ENCODE measurements at places on chromosomes 2 and 18. TPM values are rescaled to one million over a fixed set of nuclear protein-coding genes. Genes with fewer than 3 reads are reported as not detected.

CCDC68 gene
- 0.41 TPM for total RNA-seq

DNA sequence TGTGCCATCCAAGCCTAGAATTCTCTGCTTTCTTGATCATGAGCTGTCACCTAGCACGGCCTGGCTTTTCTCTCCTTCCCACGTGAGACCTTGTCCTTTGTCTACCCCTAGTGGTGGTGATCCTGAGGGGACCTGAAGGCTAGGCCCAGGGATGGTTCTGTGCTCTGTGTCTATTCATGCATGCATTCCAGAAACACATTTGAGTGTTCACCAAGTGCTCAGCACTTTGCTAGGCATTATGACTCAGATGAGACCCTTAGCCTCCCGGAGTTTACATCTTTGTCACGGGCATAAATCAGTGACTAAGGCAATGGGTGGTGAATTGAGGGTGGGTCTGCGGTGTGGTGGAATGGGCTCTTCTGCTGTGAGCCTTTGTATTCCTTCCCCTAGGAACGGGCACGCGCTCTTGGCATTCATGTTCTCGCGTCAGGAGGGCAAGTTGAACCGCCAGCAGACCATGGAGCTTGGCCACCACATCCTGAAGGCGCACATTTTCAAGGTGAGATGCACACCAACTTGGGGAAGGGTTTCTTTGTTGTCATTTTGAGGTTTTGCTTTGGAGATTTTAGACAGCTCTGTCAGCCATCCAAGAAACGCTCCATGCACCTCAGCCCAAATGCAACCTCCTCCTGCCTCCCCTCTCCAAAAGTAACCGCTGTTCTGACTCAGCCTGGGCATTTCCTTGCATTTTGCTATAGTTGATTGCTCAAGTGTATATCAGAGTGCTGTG lies 100.9 kb downstream of the WDSUB1 start:
- peak; percentile 4 for DNase-seq

- no peak for DNase-seq
Measured at GRCh38 chr2:149994057-149994728, 406.6 kb upstream of the MMADHC start.

- no peak for DNase-seq
Measured at GRCh38 chr2:127382831-127383230, 4.9 kb downstream of the MAP3K2 start.

DNA sequence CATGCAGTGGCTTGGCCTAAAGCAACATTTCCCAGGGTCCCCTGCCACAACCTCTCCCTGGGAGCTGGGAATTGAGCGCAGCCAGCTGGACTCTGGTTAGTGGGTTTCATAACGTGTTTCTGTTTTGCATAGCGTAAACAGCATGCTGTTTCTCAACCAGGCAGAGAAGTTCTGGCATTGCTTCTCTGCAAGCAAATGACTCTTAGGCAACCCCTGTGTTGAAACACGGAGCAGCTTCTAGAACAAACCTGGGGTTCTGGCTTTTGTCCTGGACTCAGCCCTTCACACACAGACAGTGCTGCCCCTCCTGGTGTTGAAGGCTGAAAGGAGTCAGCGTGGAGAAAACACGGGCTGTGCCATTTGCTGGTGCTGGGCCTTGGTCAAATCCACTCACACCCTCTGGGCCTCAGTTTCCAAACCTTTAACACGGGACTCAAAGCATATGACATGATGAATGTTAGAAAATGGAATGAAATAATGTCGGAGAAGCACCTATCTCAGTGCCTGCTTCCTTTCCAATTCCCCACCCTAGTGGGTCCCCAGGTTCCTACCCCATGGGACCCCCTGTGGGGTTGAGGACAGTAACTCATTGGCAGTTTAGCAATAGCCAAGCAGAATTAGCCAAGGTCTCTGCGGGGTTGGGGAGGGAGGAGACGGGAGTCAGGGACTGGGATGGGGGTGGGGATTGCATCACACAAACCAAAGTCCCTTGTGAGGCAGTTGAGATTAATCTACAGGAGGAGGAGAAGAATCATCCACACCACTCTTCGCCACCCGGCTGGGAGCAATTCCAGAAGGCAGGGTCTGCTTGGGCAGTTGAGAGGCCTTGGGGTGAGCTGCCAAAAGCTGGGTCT lies 30.2 kb upstream of the IL1R2 start:
- no peak for DNase-seq

DNA sequence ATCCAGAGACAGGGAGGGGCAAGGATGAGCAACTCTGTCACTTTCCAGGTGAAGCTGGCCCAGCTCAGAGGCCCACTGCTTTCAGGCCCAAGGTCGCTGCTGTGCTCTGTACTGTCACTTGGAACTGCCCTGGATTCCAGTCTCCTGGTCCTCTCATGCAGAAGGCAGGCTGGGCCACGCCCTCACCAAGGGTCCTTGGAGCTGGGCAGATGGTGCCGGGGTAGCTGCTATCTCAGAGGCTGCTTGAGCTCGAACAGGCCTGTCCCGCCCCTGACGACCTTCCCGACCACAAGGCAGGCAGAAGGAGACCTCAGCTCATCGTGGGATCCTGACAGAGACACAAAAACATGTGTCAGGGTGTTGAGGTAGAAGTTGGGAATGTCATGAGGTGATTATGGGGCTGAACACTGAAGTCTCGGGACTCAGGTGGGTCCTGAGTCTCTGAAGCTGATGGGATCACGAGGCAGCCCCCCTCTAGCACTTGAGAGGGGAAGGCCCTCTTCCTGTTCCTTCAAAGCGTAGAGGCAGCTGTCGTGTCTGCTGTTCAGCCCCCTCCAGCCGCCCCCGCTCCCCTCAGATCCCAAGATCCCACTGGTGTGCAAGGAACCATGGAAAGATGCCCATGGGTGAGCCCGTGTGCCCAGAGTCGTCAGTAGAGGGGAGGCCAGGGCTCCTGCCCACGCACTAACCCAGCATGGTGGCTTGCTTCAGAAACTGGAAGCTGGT lies 78.3 kb downstream of the POLR1A start:
- DNase-seq: no peak

DNA sequence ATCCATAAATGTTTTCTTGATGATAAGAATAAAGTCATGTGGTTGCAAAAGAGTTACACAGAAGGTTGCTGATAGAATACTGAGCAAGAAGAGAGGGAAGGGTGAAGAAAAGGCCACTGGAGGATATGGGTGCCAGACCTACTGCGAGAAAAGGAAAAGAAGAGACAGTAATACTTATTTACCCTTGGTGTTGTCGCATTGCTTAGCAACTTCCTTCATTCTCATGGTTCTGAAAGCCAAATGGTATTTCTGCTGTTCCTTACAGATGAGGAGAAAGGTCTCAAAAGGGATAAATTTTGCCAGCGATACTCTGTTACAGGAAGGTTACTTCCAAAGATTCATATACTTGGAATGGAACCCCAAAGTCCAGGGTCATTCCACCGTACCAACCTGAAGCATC lies 62.5 kb downstream of the LHCGR start:
- no peak for DNase-seq

GRCh38 chr2:9897331-9897737 lies 54.1 kb downstream of the TAF1B start:
- DNase-seq: peak; percentile 36

RAD51AP2 gene
- total RNA-seq: not detected

GRCh38 chr18:67919316-67919715 lies 402.8 kb upstream of the DSEL start:
- DNase-seq: no peak

GRCh38 chr2:237025090-237025865 lies 60.4 kb upstream of the COPS8 start:
- no peak for DNase-seq

MYO7B gene
- total RNA-seq: 0.15 TPM

FAM110C gene
- 0.13 TPM for total RNA-seq

CYS1 gene
- 20.4 TPM for total RNA-seq

DNA sequence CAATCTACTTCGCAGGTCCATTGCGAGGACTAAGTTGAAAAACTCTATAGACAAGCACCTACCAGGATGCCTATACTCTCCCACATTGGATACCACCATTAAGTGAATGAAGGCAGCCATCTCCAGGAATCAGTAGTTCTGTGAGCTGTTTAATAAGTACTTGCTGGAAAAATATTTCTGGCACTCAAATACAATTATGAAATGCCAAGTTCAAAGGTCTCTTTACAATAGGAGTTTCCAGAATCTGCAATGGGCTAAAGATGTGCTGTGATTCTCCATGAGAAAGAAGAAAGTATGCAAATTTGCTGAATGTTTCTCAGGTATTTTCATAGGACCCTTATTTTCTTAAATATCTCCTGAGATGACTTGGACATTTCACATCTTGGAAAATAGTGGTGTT lies 103.0 kb downstream of the AP1S3 start:
- no peak for DNase-seq

IL1F10 gene
- total RNA-seq: not detected

- DNase-seq: peak; percentile 47
Measured at GRCh38 chr2:46487667-46488335, 8.4 kb downstream of the TMEM247 start.

ESPNL gene
- total RNA-seq: 0.85 TPM

GRCh38 chr18:32461709-32462272 lies 8.9 kb downstream of the GAREM1 start:
- DNase-seq: no peak

CHRNG gene
- not detected for total RNA-seq

- DNase-seq: no peak
Measured at GRCh38 chr2:45857275-45857609, 205.8 kb downstream of the PRKCE start.

GRCh38 chr2:214386720-214387119 lies 24.1 kb upstream of the VWC2L start:
- DNase-seq: no peak

GRCh38 chr2:145055651-145056050 lies 535.7 kb upstream of the ZEB2 start:
- DNase-seq: no peak

- no peak for DNase-seq
Measured at GRCh38 chr2:222861411-222862105, 722 bp downstream of the ACSL3 start.

- no peak for DNase-seq
Measured at GRCh38 chr18:38116716-38117115, 551.1 kb upstream of the CELF4 start.

ZFAND2B gene
- total RNA-seq: 43.2 TPM

- no peak for DNase-seq
Measured at GRCh38 chr18:32763293-32763692, 9.5 kb downstream of the KLHL14 start.

- no peak for DNase-seq
Measured at GRCh38 chr2:110667071-110667470, 10.8 kb downstream of the BUB1 start.

IL1RL2 gene
- not detected for total RNA-seq

- DNase-seq: no peak
Measured at GRCh38 chr2:197674591-197674990, 796 bp downstream of the RFTN2 start.

- no peak for DNase-seq
Measured at GRCh38 chr2:239803102-239803765, 221.9 kb downstream of the NDUFA10 start.

DNA sequence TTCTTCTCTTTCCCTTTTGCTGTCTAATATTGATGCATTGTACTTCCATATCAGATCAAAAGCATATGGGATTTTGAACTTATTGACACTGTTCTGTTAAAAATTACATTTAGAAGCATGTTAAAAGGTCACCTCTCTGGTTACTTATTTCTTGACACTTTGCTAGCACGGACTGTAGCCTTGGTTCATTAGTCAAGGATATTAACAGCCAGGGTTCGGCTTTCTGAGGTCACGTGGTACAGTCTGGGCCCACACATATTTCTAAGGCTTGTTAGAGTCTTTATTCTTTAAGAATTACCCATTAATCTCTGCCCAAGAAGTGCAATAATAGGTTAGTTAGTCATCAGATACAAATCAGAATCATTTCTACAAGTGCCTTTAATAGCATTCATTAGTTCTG lies 1035.8 kb upstream of the FANCL start:
- no peak for DNase-seq

CNOT9 gene
- 73.0 TPM for total RNA-seq

UGT1A10 gene
- total RNA-seq: not detected

MAP3K2 gene
- total RNA-seq: 70.6 TPM

DNA sequence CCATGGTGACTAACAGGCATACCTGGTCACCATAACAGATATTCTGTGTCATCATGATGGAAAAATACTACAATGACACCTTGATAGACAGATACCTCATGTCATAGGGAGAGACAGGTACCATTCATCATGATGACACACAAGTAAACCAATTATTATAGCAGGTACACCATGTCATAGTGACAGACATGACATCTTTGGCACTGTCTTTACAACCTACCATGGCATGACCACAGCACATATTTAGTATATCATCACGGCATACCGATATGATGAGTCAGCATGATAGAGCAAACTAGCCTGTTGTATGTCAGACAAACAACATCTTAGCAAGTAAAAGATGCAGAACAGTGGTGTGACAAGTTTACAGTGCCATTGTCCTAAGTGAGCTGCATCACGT lies 101.3 kb upstream of the KLHL29 start:
- DNase-seq: no peak

DNA sequence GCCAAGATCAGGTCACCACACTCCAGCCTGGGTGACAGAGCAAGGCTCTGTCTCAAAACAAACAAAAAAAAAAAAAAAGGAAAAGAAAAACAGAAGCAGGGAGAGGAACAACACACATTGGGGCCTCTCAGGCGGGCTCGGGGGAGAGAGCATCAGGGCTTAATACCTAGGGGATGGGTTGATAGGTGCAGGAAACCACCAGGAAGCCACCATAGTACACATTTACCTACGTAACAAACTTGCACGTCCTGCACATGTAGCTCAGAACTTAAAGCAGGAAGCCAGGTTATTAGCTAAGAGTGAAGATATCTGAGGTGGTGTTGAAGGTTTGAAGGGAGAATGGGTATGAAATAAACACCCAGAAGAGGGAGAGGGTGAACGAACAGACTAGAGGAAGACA lies 81.0 kb upstream of the PMAIP1 start:
- DNase-seq: no peak

GRCh38 chr2:215693193-215693998 lies 257.5 kb upstream of the FN1 start:
- no peak for DNase-seq

POMC gene
- total RNA-seq: not detected

DYNAP gene
- not detected for total RNA-seq

IL36RN gene
- not detected for total RNA-seq

GRCh38 chr2:240556553-240557100 lies 1.2 kb downstream of the ANKMY1 start:
- DNase-seq: no peak

GRCh38 chr2:98637401-98638147 lies 29.2 kb downstream of the UNC50 start:
- DNase-seq: no peak

SAG gene
- total RNA-seq: not detected

All from Panc1 (cell line).